ENCODE measurements at places on chromosomes 3 and 15.

- DNase-seq = no peak
Observed at GRCh38 chr3:174822320-174822719, 36.8 kb upstream of the NAALADL2 start.

DNA sequence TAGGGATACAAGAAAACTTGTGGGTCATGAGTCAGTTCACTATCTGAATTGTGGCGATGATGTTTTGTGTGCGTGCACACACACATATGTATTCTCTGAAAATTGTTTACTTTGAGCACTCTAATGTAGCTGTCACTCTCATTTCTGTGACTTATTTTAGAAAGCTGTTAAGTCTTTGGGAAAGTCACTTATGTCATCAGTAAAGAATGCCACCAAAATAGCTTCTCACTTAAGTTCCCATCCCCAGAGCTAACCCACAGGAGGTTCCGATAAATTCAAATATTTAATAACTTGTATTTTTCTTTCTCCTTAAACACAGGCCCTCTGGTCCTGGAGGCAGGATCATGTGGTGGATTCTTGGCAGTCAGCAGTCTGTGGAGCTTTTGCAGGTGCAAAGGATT, 138.3 kb downstream of the LRIG1 start:
- DNase-seq = no peak

- no peak for DNase-seq
Observed at GRCh38 chr3:194032828-194033435, 103.0 kb upstream of the HES1 start.

DNA sequence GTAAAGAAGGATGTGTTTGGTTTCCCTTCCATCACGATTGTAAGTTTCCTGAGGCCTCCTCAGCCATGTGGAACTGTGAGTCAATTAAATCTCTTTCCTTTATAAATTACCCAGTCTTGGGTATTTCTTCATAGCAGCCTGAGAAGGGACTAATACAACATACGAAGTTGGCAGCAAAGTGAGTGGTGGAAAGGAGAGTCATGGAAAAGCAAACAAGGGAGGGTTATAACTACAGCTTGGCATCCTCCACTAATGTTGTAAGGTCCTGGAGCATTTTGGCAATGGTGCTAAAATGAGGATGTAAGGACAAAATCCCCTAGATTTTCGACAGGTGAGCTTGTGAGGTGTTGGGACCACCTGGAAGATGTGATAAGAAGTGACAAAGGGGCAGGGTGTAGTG, 5.8 kb upstream of the TMEM41A start:
- no peak for DNase-seq

GRCh38 chr3:79015854-79016253, 751.9 kb downstream of the ROBO1 start:
- no peak for DNase-seq

- no peak for DNase-seq
Observed at GRCh38 chr15:88472225-88472624, 4.7 kb downstream of the MRPS11 start.

GRCh38 chr15:57375827-57376695, at the start of gene CGNL1:
CGNL1 (plus strand) TSS chr15:57376505; CDS start chr15:57438000, 61,495 bp downstream.
- DNase-seq = no peak

GRCh38 chr15:90264671-90265070, 801 bp upstream of the NGRN start:
- peak; percentile 11 for DNase-seq

DNA sequence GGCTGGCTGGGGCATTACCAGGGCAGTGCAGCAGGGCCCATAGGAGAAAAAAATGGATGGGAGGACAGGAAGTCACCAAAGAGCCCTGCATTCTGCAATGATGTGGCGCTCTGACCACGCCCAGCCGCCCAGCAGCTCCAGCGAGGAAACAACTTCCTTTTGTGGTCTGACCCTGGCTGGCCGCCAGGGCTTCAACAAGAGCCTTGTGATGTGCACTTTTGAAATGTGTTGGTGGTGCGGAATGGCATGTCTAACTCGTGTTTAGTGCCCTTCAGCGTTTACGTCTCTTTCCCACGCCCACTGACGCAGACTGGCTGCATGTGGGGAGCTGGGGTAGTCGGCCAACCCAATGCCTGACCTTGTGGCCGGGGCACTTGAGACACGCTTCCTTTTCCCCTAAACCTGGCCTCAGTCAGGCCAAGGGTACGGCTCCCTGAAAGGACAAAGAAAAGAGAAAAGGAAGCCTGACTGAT, 81.9 kb upstream of the CTNNB1 start:
- peak; percentile 75 for DNase-seq

GRCh38 chr3:57006179-57006657, 54.2 kb upstream of the SPATA12 start:
- DNase-seq = no peak

GRCh38 chr3:142987080-142987700, 14.2 kb upstream of the U2SURP start:
- peak; percentile 40 for DNase-seq

DNA sequence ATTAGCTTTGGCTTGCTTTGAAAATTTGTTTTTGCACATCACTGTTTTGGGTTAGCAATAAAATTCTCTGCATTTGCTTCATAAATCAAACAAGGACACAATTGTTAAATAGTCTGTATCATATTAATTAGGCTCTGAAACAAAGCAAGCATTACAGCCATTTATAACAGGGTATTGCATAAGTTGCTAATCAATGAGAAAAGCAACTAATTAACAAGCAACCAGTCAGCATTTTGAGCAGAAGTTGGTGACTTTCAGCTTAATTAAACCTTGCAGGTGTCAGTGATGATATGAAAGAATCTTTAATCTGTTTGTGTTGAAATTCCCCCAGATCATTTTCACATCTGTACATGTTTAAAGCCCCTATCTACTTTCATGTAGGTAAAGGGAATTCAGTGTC, 495.1 kb downstream of the IL5RA start:
- DNase-seq = no peak
